ENCODE measurements at places on chromosomes 3 and 15.

- no peak for DNase-seq
Observed at GRCh38 chr3:186680869-186681268, 15.1 kb downstream of the HRG start.

GRCh38 chr3:141228395-141228794 is 3.2 kb upstream of the PXYLP1 start:
- no peak for DNase-seq

DNA sequence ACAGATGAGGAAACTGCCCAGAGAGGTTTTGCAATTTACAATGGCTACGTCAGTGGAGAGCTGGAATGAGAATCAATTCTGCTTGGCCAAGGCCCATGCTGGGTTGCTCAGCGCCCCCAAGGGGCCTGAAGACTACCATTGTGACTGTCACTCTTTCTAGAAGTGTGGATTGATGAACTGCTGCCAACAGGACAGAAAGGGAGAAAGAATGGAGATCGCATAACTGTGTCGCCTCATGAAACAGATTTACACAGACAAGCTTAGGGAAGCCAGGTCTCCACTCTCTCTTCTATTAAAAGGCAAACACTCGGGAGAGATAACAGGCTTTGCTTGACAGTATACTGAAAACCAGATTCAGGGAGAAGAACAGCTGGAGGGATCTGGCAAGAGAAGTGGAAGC is 160.0 kb downstream of the STT3B start:
- no peak for DNase-seq

DNA sequence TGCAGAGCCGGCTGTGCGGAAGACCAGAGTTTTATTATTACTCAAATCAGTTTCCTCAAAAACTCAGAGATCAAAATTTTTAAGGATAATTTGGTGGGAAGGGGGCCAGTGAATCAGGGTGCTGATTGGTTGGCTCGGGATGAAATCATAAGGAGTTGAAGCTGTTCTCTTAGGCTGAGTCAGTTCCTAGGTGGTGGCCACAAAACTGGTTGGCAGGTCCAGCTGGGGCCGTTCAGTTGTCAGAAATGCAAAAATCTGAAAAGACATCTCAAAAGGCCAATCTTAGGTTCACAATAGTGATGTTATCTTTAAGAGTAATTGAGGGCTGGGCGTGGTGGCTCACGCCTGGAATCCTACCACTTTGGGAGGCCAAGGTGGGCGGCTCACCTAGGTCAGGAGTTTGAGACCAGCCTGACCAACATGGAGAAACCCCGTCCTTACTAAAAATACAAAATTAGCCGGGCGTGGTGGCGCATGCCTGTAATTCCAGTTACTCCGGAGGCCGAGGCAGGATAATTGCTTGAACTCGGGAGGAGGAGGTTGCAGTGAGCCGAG is 2.3 kb upstream of the ZNF589 start:
- DNase-seq = no peak

- no peak for DNase-seq
Observed at GRCh38 chr3:194401346-194401745, 2.3 kb upstream of the GP5 start.

DNA sequence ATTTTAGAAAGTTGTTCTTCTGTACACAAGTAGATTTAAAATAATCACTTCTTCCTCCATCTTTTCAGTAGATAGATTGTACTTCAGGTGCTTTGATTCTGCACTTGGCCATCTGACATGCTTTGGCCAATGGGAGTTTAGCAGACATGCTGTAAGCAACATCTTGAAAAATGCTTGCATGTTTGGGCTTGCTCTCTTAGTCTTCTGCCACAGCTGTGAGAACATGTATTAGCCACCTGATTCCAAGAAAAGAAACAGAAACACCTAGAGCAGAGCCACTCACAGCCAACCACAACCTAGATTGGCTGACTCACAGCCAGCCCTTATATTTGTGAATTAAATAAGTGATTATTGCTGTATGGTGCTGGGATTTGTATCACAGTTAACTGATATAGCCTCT is 70.2 kb upstream of the GADL1 start:
- DNase-seq = no peak

DNA sequence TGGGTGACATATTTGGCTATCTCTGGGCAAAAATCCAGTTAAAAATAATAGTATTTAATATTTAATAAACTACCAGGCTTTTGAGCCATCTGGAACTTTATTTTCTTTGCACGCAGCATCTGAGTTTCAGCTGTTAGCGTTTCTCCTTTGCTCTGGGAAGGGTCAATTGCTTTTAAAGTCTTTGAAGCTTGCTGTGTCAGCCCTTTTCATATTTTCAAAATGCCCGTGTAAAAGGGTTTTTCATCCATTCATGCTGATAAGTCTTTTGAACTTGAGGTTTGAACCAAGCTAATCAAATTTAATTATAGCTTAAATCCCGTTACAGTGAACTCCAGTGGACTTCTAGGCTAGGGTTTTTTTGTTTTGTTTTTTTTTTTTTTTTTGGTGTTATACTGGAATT is 79.1 kb downstream of the SLC25A26 start:
- DNase-seq = no peak

DNA sequence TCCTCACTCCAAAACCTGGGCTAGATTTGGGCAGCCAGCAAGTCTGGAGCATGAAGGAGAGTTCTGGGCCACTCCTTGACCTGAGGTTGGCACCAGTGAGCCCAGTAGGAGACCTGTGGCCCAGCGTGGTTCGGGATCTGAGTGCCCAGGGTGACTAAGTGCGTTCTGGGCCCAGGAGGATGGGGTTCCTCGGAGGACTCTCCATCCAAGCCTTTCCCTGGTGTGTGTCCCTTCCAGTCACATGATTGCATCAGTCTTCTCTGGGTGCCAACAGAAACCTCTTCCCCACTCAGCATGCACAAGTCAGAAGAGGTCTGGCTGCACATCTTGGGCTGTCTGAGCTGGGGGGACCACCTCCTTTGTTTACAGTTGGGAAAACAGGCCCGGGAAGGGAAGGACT is 14.9 kb downstream of the TMEM43 start:
- DNase-seq = no peak

- no peak for DNase-seq
Observed at GRCh38 chr3:55164876-55165275, 237.0 kb upstream of the LRTM1 start.

DNA sequence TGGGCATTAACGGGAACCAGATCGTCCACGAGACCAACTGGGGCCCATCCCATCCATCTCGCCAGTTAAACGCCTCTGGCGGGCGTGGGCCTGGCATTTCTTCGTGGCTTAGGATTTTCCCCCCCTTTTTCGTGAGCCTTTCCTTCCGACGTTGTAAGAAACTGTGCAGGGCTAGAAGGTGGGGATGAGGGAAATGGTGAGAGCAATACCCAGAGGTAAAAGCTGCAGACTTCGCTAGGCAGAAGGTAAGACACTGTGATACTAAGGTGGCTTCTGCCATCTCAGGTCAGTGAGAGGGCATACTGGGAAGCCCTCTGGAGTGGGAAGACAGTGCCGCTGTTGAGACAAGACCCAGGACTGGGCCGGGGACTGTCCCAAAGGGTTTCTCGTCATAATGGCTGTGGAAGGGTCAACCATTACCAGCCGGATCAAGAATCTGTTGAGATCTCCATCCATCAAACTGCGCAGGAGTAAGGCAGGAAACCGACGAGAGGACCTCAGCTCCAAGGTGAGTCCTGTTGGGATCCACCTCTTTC is 666 bp downstream of the MAPKBP1 start:
- no peak for DNase-seq

DNA sequence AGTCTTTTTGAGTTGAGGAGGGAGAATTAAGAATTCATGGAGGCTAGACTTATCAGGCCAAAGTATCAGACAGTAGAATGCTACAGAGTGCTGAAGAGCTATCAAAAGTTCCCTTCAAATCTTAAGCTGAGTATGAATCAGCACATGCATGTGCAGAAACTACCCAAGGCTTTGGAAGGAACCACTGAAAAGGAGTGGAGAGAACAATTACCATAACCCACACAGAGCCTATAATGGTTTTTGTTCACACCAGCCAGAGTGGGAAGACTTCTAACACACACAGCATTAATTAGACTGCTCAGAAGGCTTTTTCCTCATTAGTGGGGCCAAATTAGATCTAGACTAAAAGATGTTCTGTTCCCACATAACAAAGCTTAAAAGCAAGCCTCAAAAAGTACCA is 83.7 kb upstream of the SLC6A11 start:
- no peak for DNase-seq

DNA sequence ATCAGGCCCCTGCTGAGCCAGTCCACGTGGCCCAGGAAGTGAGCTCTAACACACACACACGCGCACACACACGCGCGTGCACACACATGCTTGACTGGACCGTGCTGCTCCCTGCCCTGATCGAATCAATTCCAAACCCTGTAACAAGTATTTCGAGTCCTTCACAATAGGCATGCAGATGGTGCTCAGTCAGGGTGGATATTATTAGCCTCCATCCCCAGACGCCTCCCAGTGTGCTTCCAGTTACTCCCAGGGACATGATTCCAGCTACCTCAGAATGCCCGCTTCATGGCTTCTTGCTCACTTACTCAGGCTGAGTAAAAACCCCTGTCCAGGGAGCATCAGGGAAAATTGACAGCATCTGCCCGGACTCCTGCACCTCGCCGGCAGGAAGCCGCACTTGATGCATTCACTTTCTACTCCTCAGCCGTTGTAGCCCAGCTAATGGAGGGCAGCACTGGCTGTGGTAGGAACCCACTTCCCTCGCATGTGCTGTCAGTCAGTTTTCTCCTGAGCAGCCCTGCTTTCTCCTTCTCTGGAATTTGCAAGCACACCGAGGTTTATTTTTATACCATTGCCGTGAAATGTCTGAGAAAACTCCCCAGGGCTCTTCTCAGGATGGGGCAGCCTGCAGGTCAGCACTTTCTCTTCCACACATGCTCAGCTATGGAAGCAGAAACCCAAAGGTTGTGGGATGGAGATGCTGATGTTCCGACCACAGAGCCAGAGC is 126.1 kb upstream of the ABHD17C start:
- no peak for DNase-seq

DNA sequence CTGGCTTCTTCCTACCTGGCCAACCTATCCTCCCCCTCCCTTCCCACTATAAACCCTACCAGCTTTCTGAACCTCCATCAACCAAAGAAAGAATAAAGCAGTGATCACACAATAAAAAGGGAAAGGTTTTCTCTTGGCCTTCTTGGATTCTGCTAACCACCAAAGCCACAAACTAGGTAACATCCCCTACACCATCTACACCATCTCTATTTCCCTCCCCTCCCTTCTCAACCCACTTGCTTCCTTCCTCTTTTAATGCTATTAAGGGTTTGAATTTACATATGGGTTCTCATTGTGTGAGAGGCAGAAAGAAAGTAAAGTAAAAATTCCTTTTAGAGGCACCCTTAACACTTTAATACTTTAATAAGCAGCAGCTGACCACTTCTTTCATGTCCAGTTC is 25.8 kb upstream of the RSL24D1 start:
- no peak for DNase-seq

DNA sequence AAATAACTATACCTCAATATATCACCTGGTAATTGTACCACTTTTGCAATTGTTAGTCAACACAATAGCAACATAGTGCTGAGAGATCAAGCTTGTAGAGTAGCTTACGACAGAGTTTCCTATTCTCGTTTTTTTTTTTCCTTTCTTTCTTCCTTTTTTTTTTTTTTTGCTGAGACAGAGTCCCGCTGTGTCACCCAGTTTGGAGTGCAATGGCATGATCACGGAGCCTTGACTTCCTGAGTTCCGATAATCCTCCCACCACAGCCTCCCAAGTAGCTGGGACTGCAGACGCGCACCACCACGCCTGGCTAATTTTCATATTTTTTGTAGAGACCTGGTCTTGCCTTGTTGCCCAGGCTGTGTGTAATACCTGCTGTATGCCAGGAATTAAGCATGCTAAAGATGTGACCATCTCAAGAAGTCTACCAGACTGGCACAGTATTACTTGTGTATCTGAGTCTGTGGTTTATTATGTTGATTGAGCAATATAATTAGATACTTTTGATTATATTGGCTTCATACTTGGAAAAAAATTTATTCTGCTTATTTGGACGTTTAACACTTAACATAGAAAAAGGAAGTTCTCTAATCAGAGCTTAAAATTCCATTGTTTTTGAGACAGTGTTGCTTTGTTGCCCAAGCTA is 3.0 kb downstream of the SELENOT start:
- no peak for DNase-seq

GRCh38 chr3:59290358-59290757 is 240.5 kb upstream of the CFAP20DC start:
- no peak for DNase-seq

DNA sequence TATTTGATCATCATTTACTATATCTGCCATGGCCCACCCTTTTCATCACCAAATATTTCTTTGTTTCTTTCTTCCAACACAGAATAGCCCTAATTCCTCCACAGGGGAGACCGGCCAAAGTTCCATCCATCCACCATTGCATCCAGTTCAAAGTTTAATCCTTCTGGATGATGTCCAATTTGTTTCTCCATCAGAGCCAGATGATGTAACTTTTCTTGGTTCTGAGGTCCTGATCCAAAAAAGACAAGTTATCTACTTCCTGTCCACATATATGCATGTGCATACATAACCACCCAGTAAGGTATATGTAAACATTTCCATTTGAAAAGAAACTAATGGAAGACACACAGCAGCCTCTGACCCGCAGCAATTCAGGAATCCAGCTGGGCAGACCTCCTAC is 237.3 kb downstream of the SHOX2 start:
- no peak for DNase-seq

DNA sequence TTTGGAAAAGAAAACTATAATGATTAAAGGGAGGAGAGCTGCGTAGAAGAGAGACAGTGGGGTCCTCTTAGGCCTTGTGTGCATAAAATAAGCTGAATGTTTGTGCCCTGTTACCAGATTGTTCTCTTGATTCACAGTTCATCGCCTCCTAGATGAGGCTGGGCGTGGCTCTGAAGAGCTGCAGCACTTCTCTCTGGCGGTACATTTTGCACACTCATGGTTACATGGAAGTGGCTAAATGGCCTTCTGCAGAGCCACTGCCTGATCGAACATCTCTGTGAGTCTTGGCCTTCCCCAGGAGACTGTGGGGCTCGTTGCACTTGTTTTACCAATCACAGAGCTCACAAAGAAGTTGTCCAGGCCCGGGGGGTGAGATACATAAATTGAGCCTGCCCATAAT is 208.8 kb downstream of the GABRG3 start:
- no peak for DNase-seq

DNA sequence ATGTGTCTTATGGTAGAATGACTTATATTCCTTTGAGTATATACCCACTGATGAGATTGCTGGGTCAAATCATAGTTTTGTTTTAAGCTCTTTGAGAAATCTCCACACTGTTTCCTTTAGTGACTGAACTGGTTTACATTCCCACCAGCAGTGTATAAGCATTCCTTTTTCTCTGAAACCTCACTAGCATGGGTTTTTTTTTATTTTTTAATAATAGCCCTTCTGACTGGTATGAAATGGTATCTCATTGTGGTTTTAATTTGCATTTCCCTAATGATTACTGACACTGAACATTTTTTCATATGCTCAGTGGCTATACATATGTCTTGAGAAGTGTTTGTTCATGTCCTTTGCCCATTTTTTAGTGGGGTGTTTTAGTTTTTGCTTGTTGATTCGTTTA is 494.3 kb downstream of the SQOR start:
- no peak for DNase-seq

GRCh38 chr3:149151843-149152242 is 22.4 kb downstream of the HPS3 start:
- no peak for DNase-seq
